ENCODE measurements at places on chromosomes 3 and 15. TPM values are rescaled to one million over a fixed set of nuclear protein-coding genes. Genes with fewer than 3 reads are reported as not detected.
A peak's percentile ranks its signal among the peaks of the same experiment; 100 is the strongest.

DNA sequence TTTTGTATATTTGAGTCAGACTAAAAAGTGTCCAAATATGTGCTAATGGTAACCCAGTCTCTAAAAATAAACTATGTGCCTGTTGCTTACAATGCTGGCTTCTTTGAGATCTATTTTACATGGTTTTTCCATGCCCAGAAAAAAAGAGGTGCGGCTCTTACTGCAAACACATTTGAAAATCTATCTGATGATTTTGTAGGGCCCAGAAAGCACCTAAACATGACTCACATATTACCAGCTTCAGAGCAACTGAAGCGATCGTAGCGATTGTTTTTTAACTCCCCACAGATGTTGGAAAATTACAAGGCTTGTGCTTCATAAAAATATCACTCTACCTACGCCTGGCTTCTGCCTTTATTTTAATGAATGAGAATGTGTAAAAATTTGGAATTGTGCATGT, 53.5 kb downstream of the SUCNR1 start:
- DNase-seq, result peak; percentile 39

DNA sequence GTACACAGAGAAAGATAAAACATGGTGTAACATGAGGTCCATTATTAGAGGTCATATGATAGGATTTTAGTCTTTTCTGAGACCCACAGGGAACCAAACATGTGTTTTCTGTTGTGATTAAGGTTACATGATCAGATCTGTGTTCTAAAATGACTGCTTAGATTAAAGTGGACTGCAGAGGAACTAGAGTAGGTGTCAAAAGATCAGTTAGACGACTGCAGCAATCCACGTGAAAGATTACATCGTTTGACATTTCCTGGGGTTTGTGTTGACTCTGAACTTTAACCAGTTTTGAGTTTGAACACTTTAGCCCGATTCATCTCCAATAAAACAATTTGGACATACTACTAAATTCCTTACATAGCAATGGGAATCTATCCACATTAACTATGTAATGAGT, 5.1 kb downstream of the MIX23 start:
- no peak for DNase-seq

DNA sequence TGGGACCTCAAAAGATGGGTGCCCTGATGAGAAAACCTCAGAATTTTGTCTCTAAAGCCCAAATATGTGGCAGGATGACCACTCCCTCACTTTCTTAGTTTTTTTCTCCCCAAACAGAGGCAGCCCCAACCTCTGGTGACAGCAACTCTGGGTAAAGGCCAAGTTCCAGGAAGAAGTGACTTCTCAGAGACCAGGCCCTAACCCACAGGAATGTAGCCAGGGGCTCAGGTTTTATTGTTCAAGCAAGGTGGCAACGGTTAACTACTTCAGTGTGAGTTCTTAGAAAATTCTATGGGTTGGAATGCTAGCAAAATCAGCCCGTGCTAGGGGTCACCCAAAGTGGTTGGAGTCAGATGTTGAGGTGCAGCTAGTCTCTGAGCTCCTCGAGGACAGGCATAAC, 5.1 kb upstream of the DNAJA4 start:
- DNase-seq, result no peak

DNA sequence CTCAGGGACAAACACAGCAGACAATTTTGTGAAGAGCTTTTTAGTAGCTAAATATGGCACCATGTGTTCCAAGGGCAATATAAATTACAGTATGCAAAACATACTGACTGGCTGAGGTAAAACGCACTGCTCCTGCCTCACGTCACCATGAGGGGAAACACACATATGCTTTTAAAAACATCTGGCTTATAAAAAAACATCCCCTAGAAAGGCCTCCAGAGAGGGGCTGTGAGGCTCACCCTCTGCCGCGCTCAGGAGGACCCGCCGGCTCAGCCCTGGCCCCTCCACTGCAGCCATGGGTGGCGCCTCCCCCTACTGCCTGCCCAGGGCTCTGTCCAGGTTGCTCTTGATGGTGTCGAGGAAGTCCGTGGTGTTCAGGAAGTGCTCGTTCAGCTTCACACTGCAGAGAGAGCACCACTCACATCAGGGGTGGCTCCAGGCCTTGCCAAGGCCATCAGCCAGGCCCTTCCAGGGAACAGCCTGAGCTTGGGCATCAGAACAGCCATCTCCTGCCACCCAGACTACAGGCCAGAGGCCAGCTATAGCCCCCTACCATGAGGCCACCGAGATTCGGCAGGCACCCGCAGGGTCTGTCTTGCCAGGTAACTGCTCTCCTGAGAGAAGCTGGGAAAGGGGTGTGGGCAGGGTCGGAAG, 18.2 kb downstream of the IDH2 start:
- DNase-seq, result no peak

The SUCLG2 gene
- 39.6 TPM for total RNA-seq

The RBP2 gene
- not detected for total RNA-seq

- peak; percentile 7 for DNase-seq
These were observed 197.5 kb upstream of the C2CD4B start for GRCh38 chr15:62362608-62363007.

GRCh38 chr3:2247831-2248230, 149.2 kb downstream of the CNTN4 start:
- no peak for DNase-seq

The NEK4 gene
- 14.6 TPM for total RNA-seq

GRCh38 chr3:115239717-115240116, 92.6 kb upstream of the ZBTB20 start:
- DNase-seq, result peak; percentile 84

The HIGD2B gene
- total RNA-seq, result not detected

DNA sequence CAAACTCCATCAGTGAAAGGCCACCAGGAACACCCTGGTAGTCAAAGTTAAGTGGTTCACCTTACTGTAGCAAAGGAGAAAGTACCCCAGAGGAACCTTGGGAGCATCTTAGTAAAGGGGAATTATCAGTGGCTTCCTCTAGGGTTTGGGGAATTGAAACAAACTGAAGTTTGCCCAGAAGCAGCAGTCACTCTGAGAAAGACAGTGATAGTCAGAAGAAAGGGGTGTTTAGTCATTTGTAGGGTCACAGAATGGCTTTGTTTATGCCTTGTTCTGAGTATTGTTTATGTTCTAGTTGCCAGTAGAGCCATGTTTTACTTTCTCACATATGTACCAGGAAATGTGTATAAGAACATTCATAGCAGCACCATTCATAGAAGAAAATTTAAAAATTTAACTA, 93.8 kb downstream of the FHIT start:
- DNase-seq, result no peak

The SRGAP3 gene
- 0.07 TPM for total RNA-seq

DNA sequence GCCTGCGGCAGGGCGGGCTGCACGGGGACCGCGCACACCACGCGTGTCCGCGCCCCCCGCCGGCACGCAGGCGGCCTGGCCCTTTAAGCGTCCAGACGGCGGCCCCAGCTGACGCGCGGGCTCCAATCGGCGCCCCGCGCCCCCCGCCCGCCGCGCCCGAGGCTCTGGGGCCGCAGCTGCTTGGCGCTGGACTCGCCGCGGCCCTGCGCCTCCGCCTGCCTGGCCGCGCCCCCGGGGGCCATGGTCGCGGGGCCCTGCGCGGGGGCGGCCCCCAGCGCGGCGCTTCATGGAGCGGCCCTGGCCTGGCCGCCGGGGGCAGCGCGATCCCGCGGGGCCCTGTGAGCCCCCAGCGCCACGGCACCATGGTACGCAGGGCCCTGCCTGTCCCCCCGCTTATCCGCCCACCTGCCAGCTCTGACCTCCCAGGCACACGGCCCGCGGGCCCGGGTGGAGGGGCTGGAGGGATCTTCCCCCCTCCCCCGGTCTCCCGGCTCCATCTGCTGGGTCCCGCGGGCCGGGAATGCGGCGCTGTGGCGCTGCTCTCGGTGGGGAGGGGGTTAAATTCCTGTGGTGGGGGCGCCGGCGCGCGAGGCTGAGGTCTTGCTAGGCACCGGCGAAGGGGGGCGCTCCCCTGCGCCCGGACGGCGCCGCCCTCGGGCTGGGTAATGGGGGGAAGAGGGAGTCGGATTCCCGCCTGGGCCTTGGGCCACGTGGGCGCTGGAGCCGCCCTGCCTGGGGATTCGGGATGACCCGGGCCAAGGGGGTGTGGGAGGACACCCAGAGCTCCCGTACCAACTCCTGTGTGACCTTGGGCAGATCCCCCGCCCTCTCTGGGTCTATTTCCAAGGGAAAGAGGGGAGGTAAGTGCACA, 1.1 kb downstream of the ZBTB47 start:
- peak; percentile 89 for DNase-seq

- DNase-seq, result peak; percentile 89
These were observed 86.3 kb upstream of the TCF12 start for GRCh38 chr15:56832125-56832524.

GRCh38 chr3:11054739-11055438, 62.3 kb downstream of the SLC6A1 start:
- no peak for DNase-seq

- peak; percentile 98 for DNase-seq
These were observed 32.9 kb downstream of the B3GNT5 start for GRCh38 chr3:183285828-183286457.

DNA sequence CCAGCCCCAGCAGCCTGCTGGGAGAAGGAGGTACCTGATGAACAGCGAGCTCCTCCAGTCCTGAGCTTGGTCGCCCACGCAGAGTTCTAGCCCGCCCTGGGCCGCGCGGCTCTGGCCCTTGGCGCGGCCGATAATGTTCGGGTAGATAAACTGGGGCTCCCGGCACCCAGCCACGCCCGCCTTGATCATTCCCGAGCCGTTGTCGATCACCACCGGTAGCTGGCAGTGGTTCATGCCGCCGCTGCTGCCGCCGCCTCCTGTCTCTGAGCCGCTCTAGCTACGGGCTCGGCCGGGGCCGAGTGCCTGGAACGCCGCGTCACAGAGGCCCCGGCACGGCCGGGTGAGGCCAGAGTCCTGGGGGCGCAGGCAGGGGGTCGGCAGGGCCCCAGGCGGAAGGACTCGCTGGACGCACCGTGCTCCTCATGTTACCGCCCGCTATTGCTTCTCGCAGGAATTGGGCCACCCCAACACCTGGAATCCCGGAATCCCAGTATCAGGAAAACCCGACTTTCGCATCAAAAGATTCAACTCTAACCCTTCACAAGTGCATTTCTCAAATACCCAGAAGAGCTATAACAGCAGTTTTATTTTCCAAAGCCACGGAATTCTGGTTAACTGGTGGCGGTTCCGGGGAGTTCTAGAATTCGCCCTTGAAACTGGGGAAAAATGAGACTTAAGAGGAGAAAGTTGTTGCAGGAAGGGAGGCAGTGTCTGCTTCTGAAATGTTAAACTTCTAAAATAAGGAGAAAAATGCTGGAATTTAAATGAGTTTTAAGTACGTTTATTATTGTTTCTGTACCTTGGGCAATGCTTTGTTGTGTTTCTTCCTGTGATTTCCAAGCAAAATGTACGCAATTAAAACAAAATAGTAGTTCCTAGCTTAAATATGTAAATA, at the start of gene ACTRT3:
ACTRT3 (minus strand) TSS at position 275 of the 895 bp plus-strand sequence; CDS start at position 234, 41 bp downstream.
- peak; percentile 77 for DNase-seq

- no peak for DNase-seq
These were observed 99.0 kb downstream of the SEMA5B start for GRCh38 chr3:122928396-122929187.

The CSNK1G1 gene
- 12.7 TPM for total RNA-seq

DNA sequence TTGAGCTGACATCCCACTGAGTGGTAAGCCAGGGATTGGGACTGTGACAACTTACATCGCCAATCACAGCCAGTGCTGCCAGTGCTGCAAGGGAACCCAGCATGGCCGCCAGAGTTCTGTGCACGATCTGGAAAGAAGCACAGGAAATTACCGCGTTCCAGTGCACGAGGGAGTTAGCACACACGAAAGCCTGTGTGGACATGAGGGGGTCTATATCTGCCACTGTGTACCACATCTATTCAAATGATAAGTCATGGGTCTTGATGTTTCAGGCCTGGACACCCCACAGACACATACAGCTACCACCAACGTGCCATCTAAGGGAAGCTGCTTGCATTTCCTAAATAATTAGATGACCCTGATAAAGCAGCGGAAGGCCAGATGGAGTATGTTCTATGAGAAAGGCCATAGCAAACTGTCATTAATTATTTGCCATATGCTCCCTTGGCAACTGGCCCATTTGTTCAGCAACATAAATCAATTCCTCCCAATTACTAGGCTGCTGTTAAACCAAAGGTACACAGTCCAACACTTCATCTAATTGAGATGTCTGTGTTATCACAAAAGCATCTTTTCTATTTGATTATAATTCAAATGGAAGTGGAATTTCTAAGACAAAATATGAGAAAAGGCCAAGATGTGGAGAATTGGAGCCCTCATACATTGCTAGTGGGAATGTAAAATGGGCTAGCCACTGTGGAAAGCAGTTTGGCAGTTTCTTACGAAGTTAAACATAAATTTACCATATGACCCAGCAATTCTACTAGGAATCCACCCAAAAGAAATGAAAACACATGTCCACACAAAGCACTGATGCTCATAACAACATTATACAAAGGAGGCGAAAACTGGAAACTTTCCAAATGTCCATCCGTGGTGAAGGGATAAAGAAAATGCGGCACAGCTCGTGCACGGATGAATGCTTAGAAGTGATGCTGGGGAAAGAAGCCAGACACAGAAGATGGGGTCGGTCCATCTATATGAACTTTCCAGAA, 108.3 kb downstream of the OCA2 start:
- no peak for DNase-seq
